ENCODE measurements at places on chromosomes 7 and 10.

DNA sequence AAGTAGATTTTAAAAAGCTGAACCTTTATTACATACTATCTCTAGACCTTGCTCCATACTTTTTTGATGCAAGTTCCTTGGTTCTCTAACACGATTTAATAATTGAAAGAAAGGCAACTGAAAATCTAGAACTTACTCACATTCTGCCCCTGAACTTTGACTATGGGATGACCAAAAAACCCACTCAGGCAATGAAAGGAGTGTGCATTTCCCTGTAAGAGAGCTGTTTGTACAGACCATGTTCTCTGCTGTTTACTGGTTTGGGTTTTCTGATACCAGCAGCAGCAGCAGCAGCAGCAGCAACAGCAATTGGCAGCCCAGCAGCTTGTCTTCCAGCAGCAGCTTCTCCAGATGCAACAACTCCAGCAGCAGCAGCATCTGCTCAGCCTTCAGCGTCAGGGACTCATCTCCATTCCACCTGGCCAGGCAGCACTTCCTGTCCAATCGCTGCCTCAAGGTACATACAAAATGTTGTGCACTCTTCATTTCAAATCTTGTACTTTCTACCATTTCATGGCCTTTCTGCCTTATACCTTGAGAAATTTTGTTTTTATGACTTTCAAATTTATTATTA lies 216.7 kb downstream of the FOXP2 start:
- DNase-seq = no peak

GRCh38 chr7:49580761-49581160 lies 192.7 kb upstream of the VWC2 start:
- DNase-seq = no peak

- DNase-seq = no peak
These were observed 87.8 kb downstream of the LCOR start for GRCh38 chr10:96919785-96920430.

DNA sequence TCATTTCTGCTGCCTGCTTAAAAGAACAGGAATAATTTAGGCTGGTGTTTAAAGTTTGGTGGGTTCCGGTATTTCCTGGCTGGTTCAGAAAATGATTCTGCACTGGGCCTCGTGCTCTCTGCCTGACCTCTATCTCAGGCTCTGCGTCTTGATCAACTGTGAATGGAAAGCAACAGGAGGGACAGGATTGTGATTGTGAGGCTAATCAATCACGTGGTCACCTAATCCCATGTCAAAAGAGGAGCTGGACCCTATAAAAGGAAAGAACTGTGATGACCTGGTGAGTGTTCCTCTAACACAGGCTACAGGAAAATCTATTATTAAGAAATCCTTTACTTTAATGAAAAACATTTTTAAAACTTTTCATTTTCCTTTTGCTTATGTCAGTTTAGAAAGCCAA lies at the start of gene DHX32:
Gene DHX32, minus strand, starts transcription at position 101 of the 400 bp plus-strand sequence. CDS start 468 bp downstream, outside the sequence.
- DNase-seq = no peak

DNA sequence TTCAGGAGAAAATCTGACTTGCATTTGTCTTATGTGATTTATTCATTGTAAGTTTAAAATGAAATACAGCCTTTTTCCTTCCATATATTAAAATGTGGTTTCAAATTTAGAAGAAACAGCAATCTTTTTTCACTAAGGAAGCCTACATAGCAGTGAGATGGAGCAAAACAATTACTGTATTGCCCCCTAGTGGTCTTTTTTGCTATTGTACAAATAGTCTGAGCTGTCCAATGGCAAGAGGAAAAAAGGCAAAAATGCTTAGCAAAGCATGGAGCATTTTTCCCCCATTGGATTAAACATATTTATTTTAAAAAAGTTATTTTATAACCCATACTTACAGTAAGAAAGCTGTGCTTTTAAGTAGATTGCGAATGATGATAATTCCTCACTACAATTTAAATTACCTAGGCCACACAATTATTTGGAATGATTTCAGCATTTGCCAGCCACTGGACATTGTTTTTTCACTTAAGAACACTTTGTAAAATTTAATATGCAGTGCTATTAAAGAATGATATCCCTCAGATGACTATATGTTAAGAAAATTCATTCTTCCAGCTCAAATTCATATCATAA lies 119.5 kb downstream of the CPED1 start:
- no peak for DNase-seq

DNA sequence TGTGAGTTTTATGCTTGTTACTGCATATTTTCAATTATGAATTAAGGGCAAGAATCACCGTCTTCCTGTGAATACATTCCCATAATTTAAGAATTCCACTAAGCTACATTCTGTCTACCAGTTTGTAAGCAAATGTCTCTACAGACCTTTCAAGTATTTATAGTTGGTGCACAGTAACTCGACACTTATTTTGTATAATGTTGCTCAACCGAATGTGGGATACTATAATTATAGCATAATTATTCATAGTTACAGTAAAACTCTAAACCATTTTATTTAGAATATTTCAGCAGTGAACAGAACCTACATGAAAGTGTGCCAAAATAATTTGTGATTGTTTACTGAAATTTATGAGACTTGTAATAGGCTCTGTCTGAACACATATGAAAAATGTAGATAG lies 17.3 kb upstream of the CUBN start:
- no peak for DNase-seq

GRCh38 chr10:26627324-26627723 lies 70.2 kb upstream of the PDSS1 start:
- no peak for DNase-seq

- peak; percentile 14 for DNase-seq
These were observed 18.0 kb upstream of the INPP5A start for GRCh38 chr10:132519382-132520176.

DNA sequence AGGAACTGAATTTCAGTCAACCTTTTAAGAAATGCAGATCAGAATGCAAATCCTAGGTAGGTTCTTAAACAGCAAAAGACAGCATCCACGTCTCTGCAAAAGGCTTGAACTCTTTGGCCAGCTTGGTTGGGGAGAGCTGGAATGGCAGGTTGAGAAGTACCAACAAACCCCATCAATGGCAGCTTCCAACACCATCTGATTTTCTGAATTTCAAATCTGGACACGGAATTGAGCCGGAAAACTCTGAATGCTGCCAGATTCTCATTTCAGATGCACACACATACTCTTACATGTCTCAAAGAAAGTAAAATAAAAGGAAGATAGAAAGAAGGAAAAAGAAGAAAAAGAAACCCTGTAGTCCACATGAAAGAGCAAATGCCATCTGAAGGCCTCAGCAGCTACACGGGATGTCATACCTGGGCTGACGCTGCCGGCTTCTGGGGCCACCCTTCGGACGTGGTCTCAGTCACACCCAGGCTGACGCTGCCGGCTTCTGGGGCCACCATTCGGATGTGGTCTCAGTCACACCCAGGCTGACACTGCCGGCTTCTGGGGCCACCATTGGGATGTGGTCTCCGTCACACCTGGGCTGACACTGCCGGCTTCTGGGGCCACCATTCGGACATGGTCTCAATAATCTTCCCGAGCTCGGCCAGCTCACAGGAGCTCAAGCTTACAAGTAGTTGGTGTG lies 165.3 kb downstream of the PTPRN2 start:
- DNase-seq = no peak

GRCh38 chr7:69364813-69365643 lies 233.2 kb upstream of the AUTS2 start:
- no peak for DNase-seq
